ENCODE measurements at places on chromosomes 7 and 10.
A peak's percentile ranks its signal among the peaks of the same experiment; 100 is the strongest.

GRCh38 chr7:101814991-101815825, 2.2 kb upstream of the CUX1 start:
- peak; percentile 27 for DNase-seq

GRCh38 chr10:74828946-74829345, 2.5 kb downstream of the KAT6B start:
- no peak for DNase-seq

DNA sequence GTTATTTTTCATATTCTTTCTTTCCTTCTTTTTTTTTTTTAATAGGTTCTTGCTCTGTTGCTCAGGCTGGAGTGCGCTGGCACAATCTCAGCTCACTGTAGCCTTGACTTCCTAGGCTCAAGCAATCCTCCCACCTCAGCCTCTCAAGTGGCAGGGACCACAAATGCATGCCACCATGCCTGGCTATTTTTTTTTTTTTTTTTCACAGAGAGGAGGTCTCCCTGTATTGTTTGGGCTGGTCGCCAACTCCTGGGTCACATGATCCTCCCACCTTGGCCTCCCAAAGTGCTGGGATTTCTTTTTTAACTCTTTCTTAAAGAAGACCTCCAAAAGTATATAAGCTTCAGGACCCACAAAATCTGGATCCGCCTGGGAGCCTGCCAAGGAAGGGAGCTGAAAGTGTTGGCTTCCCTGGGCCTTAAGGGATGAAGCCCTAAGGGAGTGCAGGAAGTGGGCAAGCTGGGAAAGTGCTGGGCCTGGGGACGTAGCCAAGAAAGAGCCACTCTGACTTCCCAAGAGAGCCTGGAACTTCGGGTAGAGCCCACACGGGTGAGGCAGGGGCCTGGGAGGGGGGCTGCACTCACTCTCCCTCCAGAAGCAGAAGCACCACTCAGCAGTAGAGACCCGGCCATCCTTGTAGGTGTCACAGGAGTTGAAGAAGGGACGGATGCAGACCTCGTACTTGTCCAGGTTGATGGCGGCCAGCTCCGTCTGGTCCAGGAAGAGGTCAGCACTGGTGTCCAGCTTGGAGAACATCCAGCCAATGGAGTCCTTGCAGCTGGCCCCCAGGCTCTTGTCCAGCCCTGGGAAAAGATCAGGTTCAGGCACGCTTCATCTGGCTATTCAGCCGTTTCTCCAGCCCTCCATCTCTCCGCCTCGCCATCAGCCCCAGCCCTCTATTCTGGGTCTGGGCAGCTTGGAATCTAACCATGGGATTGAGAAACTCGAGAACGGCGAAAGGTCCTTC, 21.8 kb downstream of the SPOCK2 start:
- no peak for DNase-seq

GRCh38 chr7:111796671-111797070, 234.4 kb upstream of the IMMP2L start:
- no peak for DNase-seq

- no peak for DNase-seq
Measured at GRCh38 chr10:60367024-60367423, 22.7 kb downstream of the ANK3 start.

DNA sequence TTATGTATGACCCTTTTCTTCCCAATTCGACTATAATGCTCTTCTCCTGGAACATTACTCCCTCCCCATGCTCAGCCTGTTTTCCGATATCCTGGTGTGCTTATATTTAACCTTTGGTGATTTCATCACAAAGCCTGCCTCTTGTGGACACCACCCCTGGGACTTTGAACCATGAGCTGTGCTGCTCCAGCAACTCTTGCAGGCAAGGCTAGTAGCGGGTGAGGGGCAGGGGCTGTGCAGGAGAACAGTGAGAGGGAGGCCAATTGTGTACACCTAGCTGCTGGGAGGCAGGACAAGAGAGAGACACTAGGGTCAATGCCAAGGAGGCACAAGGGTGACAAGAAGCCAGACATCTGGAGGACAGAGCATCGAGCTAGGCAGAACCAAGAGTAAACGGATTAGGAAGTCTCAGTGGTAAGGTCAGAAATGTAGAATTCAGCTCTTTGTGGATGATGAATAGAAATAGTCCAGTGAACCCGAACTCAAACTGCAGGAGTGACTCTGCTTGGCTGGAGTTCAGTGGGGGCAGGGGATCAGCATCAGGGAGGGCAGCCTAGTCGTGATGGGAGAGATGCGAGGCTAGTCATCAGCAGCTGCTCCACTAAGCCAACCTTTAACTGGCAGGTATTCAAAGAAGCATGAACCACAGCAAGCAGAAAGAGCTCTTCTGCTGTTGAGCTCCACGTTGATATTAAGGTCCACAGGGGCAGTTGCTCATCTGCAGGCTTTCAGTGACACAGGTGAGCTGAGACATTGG, 31.0 kb upstream of the MKI67 start:
- DNase-seq = no peak

- DNase-seq = no peak
Measured at GRCh38 chr7:133730360-133730759, 396.8 kb upstream of the LRGUK start.

- no peak for DNase-seq
Measured at GRCh38 chr10:72353965-72354355, 759 bp downstream of the DNAJB12 start.

GRCh38 chr7:20083781-20084180, 133.4 kb downstream of the MACC1 start:
- no peak for DNase-seq

DNA sequence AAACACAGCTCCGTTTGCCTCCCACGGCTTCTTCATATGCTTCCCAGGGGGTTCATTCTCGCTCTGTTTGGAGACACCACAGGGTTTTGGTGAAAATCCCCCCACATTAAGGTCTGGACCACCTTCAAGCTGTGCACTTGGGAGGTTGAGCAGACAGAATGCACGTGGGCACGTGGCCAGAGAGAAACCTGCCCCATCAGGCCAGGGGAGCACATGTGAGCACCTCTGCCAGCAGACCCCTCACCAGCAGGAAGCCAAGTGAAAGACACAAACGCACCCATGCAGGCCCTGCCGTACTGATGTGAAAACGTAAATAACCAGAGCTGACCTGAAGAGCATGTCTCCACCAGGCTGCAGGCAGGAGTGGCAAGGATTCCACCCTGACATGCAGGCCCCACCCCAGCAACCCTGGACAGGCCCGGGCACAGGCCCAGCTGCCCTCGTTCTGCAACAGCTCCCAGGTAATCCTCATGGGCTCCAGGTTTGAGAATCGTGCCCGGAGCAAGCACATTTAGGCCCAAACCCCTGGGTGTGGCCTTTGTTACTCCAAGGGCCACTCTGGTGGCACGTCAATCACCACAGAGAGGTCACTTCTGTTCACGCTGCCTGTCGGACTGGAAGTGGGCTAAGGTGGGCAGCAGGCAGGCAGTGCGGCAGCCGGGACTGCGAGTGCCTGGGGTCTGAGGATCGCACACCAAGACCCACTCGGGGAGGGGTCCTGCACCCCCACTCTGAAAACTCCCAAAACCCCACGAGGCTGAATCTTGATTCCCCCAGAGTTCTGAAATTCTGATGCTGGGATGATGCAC, 184.4 kb downstream of the PTPRN2 start:
- no peak for DNase-seq

- DNase-seq = no peak
Measured at GRCh38 chr10:71381611-71382010, 15.1 kb upstream of the CDH23 start.

GRCh38 chr7:155109121-155109520, 39.0 kb downstream of the HTR5A start:
- DNase-seq = no peak

DNA sequence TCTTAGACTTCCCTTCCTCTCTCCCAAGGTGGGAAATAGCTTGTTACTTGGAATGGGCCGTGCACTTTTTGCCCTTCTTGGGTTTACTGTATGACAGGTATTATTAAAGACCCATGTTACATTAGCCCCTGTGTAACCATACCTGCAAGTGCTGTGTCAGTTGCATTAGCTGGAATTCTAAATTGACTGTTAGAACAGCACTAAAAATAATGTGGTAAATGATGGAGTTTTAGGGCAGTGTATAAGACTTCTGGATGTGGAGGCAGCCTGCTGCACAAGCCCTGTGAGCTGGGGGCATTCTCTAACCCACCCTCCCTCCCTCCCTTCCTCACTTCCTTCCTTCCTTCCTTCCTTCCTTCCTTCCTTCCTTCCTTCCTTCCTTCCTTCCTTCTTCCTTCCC, 52.7 kb downstream of the GALNT17 start:
- DNase-seq = no peak

DNA sequence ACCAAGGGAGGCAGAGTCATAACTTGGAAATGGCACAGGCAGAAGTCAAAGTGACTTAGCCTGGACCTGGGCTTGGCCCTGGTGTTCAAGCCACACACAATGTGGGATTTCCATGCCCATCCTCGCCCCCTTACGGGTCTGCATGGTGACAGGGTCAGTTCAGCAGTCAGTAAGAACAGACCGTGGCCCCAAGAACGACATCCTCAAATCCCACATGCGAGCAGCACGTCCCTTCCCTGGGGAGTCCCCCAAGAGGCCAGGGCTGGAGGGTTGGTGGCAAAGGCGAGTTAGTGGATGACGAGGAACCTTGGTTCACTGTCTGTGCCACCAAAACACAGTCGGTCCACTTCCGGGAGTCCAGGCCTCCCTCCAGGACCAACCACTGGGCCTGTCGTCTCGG, 93.3 kb upstream of the MGMT start:
- no peak for DNase-seq

Data from NCI-H510A (cell line).